NCI-H1417 treated with DMSO at 0.1 percent for 48 hours (cell line): ENCODE measurements at places on chromosomes 3 and 15.

GRCh38 chr3:119069725-119070124, 35.1 kb upstream of the IGSF11 start:
- DNase-seq = no peak

- no peak for DNase-seq
Measured at GRCh38 chr3:120057626-120058025, 36.6 kb downstream of the GSK3B start.

GRCh38 chr3:5122741-5123706, 932 bp downstream of the ARL8B start:
- DNase-seq = no peak

DNA sequence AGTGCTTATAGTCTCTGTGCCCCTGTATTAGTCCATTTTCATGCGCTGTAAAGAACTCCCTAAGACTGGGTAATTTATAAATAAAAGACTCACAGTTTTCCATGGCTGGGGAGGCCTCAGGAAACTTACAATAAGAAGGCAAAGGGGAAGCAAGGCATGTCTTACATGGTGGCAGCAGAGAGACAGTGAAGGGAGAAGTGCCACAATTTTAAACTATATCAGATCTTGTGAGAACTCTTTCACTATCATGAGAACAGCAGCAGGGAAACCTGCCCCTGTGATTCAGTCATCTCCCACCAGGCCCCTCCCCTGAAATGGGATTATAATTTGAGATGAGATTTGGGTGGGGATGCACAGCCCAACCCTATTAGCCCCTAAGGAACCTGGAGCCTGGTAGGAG, 243.2 kb downstream of the EDEM1 start:
- no peak for DNase-seq

DNA sequence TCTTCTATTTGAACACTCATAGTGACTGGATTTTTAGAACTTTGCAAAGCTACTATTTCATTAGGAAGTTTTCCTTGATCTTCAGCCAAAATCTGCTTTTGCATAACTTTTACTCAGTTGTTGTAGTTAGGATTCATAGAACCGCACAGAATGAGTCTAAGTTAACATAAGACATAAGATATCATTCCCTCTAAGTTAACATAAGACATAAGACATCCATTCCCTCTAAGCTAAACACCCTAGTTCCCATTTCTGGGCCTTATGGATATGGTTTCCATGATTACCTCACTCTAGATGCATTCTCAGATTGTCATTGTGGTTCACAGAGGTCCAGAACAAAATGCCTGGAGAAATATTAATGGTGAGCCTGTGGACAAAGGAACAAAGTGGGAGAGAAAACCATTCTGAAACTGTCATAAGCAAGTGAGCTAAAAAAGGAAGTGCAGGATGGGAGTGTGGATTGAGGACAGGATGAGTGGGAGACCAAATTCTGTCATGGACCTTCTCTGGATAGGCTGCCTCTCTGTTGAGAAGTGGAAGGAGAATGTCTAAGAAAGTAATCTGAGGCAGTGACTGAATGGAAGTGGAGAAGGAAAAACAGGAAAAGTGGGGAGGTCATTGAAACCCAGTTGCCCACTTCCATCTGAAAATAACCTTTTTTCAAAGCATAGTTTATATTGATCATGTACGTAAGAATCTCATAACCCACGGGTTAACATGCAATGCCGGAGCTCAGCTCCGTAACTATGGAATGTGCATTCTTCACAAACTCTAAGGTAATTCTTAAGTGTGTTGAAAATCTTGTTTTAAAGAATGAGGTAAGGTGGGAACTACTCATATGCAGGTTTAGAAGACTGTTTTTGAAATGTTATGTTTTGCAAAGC, 37.4 kb upstream of the SECISBP2L start:
- no peak for DNase-seq

GRCh38 chr15:57548835-57549234, 42.9 kb upstream of the MYZAP start:
- no peak for DNase-seq

GRCh38 chr15:66045542-66045941, 176.3 kb downstream of the RAB11A start:
- no peak for DNase-seq

- no peak for DNase-seq
Measured at GRCh38 chr15:92891533-92892200, 8.5 kb upstream of the CHD2 start.

GRCh38 chr3:15553749-15554148, 32.2 kb upstream of the COLQ start:
- no peak for DNase-seq

GRCh38 chr3:10248984-10249748, 907 bp downstream of the TATDN2 start:
- no peak for DNase-seq

- DNase-seq = no peak
Measured at GRCh38 chr3:15942462-15942861, 144.7 kb upstream of the ANKRD28 start.
